ENCODE measurements at places on chromosomes 7 and 10. TPM values are rescaled to one million over a fixed set of nuclear protein-coding genes. Genes with fewer than 3 reads are reported as not detected.

The KCNH2 gene
- 0.56 TPM for total RNA-seq

The NUTM2E gene
- not detected for total RNA-seq

The SLIT1 gene
- total RNA-seq = not detected

The ARMC3 gene
- not detected for total RNA-seq

GRCh38 chr7:100376066-100376465, 2.8 kb downstream of the PILRA start:
- no peak for DNase-seq

DNA sequence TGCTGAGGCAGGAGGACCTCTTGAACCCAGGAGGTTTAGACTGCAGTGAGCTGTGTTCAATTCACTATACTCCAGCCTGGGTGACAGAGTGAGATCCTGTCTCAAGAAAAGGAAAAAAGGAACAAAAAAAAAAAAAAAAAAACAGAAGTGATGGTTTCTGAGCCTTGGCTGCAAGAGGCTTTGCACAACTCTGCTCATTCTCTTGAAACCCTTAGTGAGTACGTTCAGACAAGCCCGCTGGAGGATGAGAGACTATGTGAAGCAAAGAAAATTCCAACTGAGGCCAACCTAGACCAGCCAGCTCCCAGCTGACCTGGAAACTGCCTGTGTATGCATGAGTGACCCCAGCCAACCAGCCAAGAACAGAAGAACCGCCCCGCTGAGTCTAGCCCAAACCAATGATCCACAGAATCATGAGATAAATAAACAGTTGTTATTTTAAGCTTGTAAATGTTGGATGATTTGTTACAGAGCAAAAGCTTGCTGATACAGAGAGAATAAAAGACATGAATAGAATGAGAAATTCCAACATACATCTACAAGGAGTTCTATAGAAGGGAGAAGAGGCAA, 50.6 kb upstream of the FZD9 start:
- no peak for DNase-seq

DNA sequence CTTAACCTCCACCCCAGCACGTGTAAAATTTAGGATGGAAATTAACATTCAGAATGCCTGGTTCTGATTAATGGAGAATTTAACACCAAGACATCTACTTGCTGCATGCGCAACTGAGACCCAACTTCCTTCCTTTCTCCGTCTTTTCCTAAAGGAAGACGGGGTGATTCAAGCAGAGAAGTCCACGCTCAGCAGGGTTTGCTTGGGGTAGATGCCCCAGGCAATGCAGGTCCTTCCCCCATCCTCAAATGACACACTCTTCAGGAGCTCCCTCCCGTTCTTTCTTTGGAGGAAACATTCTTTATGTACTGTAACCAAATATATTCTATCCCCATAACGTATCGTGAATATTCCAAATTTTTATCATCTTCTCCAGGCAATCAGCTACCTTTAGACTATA, 47.0 kb downstream of the FAM171A1 start:
- no peak for DNase-seq

GRCh38 chr7:105617280-105618015, 36.2 kb upstream of the EFCAB10 start:
- DNase-seq = no peak

GRCh38 chr10:34505338-34505737, 309.8 kb downstream of the PARD3 start:
- no peak for DNase-seq

GRCh38 chr10:121999301-121999700, 10.3 kb downstream of the TACC2 start:
- DNase-seq = no peak

GRCh38 chr10:112950714-112951358, 789 bp downstream of the TCF7L2 start:
- peak; percentile 49 for DNase-seq

DNA sequence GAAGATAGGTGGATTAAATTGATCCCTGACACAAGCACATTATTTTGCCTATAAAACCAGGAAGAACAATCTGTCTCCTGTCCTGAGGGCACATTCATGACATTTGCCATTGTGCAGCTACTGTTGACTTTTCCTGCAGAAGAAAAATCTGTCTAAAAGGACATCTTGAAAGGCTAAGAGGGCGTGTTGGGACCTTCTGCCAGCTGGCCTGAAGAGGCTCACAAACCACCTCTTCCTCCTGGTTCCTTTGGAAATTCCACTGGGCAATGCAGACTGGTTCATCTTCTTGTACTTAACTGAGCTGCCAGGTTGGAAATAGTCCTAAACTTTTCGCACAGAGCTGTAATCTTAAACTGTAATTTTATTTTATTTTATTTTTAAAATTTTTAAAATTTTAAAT, 35.7 kb upstream of the PIP start:
- DNase-seq = no peak

- DNase-seq = no peak
These were observed 495.1 kb downstream of the AUTS2 start for GRCh38 chr7:70093205-70093904.

DNA sequence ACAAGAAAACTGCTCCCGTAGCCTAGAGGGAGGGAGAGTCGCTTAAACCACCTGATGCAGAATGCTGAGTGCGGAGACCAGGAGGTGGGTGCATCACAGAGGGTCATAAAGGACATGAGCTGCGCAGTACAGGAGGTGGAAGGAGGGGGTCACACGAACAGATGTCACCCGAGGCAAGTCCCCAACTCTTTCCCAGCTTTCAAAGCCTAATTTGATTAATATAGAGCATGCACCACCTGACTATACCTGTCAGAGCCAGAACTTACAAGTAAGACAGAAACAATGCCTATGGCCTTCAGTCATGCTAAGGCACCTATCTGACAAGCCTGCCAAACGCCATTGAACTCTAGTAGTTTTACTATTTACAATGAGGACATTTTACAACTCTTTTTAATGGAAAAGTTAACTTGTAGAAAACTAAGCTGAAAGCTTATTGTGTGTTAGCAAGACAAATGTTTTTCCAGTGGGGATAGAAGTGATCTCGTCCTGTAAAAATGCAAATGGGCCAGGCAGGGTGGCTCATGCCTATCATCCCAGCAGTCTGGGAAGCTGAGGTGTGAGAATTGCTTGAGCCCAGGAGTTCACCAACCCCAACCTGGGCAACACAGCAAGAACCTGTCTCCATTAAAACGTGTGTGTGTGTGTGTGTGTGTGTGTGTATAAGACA, 1.1 kb upstream of the VOPP1 start:
- peak; percentile 55 for DNase-seq

DNA sequence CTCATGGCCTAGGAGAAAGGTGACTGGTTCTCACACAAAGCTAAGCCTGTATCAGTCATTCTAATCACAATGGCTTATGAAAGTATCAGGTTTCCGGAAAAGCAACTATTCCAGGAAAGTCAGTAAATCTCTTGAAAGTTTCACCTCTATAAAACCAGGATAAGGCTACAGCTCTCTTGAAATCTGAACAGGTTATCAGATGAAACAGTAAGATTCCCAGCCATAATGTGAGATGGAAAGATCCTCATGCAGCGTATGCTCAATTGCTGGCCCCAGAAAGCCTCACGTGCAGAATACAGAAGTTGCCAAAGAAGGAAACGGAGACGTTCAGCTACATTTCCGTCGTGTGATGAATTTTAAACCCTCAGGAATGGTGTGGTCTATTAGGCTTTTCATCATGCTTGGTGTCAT, 90.0 kb downstream of the PFKFB3 start:
- no peak for DNase-seq

DNA sequence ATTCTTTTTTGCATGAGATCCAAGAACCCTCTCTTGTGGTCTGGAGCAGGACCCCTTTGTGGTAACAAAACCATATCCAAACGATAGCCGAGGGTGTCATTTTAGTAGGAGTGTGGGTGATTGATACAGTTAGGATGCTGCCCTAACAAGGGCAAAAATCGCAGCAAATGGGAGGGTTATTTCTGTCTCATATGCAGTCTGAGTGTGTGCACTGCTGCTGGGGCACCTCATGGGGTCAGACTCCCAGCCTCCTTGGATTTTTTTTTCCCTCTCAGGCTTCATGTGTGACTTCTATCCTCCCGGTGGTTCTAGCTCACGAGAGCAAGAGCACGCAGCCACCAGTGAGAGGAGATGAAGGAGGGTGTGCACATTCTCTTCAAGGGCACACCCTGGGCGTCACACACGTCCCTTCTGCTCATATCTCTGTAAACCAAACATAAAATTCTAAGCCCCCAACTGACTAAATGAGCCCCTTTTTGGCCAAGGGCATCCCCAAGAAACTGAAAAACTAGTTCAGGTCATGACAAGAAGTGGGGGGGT, 28.6 kb upstream of the IL15RA start:
- no peak for DNase-seq

DNA sequence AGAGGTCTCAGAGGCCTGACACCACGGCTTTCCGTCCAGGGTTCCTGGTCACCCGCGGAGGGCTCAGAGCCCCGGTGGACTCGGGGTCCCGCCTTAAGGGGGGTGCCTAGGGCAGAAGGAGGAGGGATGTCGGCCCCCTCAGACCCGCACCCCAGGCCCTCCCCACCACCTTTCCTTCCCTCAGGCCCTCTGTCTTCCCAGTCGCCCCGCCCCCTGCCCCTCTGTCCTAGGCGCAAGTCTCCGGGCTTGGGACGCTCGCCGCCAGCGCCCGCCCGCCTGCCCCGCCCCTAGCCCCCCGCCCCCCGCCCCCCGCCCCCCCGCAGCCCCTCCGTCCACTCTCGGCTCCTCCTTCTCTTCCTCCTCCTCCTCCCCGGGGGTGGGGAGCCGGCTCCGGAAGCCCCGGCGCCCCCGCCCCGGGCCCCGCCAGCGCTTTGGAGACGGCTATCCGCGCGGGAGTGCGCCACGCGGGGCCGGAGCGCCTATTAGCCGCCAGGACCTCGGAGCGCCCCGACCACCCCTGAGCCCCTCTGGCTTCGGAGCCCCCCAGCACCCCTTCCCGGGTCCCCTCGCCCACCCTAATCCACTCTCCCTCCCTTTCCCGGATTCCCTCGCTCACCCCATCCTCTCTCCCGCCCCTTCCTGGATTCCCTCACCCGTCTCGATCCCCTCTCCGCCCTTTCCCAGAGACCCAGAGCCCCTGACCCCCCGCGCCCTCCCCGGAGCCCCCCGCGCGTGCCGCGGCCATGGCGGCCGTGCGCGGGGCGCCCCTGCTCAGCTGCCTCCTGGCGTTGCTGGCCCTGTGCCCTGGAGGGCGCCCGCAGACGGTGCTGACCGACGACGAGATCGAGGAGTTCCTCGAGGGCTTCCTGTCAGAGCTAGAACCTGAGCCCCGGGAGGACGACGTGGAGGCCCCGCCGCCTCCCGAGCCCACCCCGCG, at the start of gene AEBP1:
TSS of gene AEBP1 (plus strand) at position 423 of the 937 bp plus-strand sequence. CDS start at position 744, 321 bp downstream.
- DNase-seq = no peak

DNA sequence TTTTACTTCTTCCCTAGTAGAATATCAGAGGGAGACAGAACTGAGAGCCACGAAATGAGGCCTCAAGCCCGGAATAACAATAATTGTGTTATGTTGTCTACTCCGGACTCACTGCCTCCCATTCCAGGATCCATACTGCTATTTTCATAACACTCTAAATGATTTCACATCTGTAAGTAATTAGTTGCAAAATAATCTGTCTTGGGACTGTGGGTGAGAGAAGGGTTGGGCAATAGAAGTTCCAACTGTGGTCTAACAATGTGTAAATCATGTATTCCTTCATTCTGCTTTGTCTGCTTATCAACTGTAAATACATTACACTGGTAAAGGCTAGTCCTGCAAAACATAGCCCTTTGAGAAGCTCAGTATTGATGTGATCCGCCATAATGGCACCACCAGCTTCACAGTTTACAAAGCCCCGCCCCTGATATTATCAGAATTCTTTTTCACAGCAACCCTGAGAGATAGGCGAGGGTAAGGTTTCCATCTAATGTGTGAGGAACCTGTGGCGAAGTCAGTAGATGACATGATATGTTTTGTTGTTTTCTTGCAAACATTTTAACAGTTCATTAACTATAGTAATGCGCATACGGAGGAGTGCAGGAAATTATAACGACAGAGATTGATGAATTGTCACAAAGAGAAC, 265.7 kb upstream of the BMPER start:
- DNase-seq = no peak

GRCh38 chr7:376306-377079, 86.5 kb downstream of the FOXL3 start:
- no peak for DNase-seq

GRCh38 chr10:21929070-21929469, 74.5 kb downstream of the DNAJC1 start:
- peak; percentile 5 for DNase-seq

DNA sequence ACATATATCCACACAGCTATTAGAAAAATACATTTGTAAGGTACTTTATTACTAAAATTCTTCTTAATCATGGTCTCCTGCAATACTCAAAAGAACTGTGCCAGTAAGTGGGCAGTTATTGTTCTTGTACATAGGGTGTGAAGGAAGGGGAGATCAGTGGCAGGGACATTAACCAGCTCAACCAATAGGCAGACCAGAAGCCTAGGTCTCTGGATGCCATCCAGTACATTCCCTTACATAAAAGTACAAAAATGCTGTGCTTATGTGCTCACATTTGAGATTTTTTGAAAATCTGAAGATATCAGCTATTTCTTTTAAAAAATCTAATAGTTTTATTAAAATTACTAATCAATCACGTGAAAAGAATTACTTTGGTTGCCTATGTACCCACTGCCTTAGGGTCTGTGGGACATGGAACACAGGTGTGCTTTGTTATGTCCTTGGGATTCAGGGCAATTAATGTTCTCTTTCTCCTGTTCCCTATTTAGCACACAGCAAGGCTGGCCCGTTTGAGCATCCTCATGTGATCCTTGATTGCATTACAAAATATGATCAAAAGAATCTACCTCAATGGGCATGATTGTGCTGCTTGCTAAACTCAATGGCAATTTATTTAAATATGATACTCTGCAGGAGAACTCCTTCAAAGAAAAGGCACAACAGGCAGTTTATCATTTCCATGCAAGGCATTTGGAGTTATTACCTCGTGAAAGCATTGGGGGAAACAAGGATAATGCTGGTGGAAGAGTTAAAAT, 22.7 kb downstream of the TWIST1 start:
- DNase-seq = no peak

GRCh38 chr10:29370097-29371092, 81.5 kb downstream of the LYZL1 start:
- DNase-seq = no peak

- peak; percentile 73 for DNase-seq
These were observed 300.5 kb downstream of the KLF6 start for GRCh38 chr10:3484306-3485056.

GRCh38 chr7:50562136-50562535, 3.1 kb downstream of the DDC start:
- no peak for DNase-seq

DNA sequence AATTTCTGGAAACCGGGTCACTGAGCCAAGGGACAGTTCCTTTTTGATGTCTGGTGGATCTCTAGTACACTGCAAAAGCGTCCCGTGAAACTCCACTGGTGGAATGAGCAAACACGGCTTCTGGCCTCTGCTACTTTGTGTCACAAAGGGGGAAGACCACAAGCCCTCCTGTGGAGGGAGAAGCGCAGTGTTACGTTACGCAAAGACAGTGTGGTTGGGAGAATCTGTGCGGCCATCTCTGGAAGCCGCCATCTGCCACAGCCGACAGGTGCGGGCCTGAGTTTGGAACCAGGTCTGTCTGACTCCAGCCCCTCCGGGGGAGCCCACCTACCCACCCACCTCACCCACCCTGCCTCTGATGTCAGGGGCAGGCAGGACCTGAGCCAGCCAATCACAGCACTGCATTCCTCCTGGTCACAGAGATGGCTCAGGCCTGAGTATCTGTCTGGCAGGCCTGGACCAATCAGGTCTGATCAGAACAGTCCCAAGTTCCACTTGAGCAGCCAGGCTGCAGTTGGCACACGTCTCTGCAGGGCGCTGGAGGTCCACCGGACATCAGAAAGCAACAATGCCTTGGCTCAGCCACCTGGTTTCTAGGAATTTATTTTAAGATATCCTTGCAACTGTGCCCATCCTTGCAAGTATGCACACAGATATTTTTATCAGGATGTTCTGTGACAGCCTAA, 3.0 kb upstream of the CYP2W1 start:
- no peak for DNase-seq

GRCh38 chr10:79244841-79245504, 102.3 kb upstream of the PPIF start:
- no peak for DNase-seq

Data from IMR-90 (cell line).